Activated CD4-positive, alpha-beta T cell treated with anti-CD3 and anti-CD28 coated beads, Interleukin-2, amount 10 ng/mL, durations not matched to agents 7 days and 5 days (primary cell): ENCODE measurements at places on chromosomes 12 and 14. TPM values are rescaled to one million over a fixed set of nuclear protein-coding genes. Genes with fewer than 3 reads are reported as not detected.
A peak's percentile ranks its signal among the peaks of the same experiment; 100 is the strongest.

The PHLDA1 gene
- 3.8 TPM for total RNA-seq

The PLEK2 gene
- 1.1 TPM for total RNA-seq

The DGKA gene
- 771 TPM for total RNA-seq

The KRT82 gene
- not detected for total RNA-seq

The OAS2 gene
- total RNA-seq, result 294 TPM

The VRTN gene
- not detected for total RNA-seq

The RABGGTA gene
- total RNA-seq, result 54.8 TPM

The TAS2R8 gene
- not detected for total RNA-seq

- peaks cover 50% of the 10 kb centered on the region for H3K4me1 ChIP-seq
- H3K4me3 ChIP-seq, result no peak overlapping the region
- no peaks in the 10 kb centered on the region for H3K27me3 ChIP-seq
- no peak for DNase-seq
- peak overlapping the region; percentile 55 for H3K27ac ChIP-seq
Observed at GRCh38 chr12:123245678-123246077, 12.4 kb downstream of the MTRFR start.

DNA sequence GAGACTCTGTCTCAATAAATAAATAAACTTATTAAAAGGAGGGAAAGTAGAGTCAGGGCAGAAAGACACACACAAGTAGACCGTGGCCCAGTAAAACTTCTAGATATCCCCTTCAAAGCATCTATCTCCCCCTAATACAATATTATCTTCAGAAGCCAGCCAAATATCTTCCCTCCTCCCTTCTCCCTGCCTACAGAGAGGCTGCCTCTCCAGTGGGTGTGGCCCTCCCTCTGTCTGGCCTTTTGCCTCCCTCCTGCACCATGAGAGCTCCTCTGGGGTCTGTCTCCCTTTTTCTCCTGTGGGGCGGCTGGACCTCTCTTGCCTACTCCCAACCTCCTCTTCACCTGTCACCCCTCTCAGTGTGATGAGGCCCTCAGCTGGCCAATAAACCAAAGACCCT lies 139.2 kb downstream of the EGLN3 start:
- H3K4me1 ChIP-seq, result no peaks in the 10 kb centered on the region
- no peaks in the 10 kb centered on the region for H3K36me3 ChIP-seq
- DNase-seq, result no peak
- no peak overlapping the region for H3K27ac ChIP-seq
- H3K27me3 ChIP-seq, result peaks cover 20% of the 10 kb centered on the region

DNA sequence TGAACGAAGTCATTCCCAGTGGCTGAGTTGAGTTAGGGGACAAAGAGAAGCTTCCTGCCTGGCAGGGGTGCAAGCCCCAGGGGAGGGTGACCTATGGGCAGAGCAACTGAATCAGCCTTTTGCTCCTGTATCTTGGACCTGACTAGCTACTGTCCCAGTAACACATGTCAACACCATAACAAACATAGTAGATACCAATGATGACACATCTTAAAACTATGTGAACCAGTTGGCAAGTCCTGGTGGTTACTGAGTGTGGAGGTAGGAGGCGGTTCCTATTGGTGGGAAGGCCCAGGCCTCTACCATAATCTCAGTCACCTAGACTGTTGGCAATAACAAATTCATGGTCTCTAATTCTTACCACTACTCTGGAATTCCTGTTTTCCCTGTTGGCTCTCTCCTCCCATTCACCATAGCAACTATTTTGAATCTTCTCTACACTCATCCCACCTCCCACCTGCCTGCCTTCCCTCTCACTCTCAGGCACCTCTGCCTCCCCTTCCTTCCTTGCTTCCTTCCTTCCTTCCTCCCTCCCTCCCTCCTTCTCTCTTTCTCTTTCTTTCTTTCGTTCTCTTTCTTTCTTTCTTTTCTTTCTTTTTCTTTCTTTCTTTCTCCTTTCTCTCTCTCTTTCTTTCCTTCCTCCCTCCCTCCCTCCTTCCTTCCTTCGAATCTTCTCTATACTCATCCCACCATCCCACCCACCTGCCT lies 8.1 kb upstream of the P2RX7 start:
- no peak overlapping the region for H3K27ac ChIP-seq
- no peak overlapping the region for H3K4me3 ChIP-seq
- peaks cover 59% of the 10 kb centered on the region for H3K4me1 ChIP-seq
- peaks cover 10% of the 10 kb centered on the region for H3K36me3 ChIP-seq
- DNase-seq, result no peak

- no peak overlapping the region for H3K27ac ChIP-seq
- H3K27me3 ChIP-seq, result no peaks in the 10 kb centered on the region
- peaks cover 3% of the 10 kb centered on the region for H3K36me3 ChIP-seq
- H3K4me3 ChIP-seq, result no peak overlapping the region
- DNase-seq, result no peak
Observed at GRCh38 chr14:98122527-98122926, 1149.5 kb downstream of the BCL11B start.

GRCh38 chr14:101905614-101906013 lies 58.8 kb upstream of the DYNC1H1 start:
- H3K27ac ChIP-seq, result no peak overlapping the region
- H3K4me1 ChIP-seq, result no peaks in the 10 kb centered on the region
- no peak overlapping the region for H3K4me3 ChIP-seq
- DNase-seq, result no peak
- no peaks in the 10 kb centered on the region for H3K27me3 ChIP-seq

DNA sequence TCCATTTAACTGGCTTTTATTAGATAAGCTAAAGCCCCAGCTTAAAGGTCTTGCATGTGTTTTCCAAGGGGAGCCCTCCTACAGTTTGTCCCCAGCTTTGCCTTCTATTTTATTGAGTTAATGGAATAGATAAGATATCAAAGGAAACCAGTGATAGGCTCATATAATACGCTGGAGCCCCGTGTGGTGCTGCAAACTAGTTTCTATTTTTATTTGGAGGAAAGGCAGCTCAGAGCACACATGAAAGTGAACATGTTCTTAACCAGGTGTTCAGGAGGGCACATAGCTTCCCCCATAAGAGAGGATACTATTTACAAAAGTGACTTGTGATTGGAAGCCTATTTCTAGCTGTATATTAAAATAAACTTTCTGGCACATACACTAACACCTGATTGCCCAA lies 251.7 kb downstream of the PDZRN4 start:
- no peaks in the 10 kb centered on the region for H3K36me3 ChIP-seq
- no peak for DNase-seq
- H3K4me1 ChIP-seq, result peaks cover 2% of the 10 kb centered on the region

GRCh38 chr14:29042551-29042950 lies 276.0 kb downstream of the FOXG1 start:
- H3K36me3 ChIP-seq, result no peaks in the 10 kb centered on the region
- no peak for DNase-seq
- H3K27ac ChIP-seq, result no peak overlapping the region

GRCh38 chr12:72338437-72338836 lies 66.3 kb downstream of the TRHDE start:
- H3K36me3 ChIP-seq, result no peaks in the 10 kb centered on the region
- no peak overlapping the region for H3K4me3 ChIP-seq
- H3K27me3 ChIP-seq, result no peaks in the 10 kb centered on the region

DNA sequence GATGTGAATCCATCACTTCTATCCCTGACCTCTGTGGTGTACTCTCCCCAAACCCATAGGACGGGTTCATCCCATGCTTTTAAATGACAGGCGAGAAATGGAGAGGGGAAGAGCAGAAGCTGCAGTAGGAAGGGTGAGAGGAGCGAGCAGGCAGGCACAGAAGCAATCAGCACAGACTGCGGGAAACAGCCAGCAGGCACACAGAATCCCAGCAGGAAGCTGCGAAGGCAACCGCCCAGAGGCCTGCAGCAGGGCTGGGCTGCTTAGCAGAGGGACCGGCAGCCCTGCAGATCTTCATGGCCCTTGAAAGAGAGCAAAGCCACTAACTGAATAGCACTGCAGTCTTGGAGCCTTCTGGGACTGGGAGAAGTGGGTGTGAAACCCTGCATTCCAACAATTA lies 287.0 kb upstream of the FKBP4 start:
- H3K27ac ChIP-seq, result no peak overlapping the region
- H3K4me3 ChIP-seq, result no peak overlapping the region
- H3K27me3 ChIP-seq, result peaks cover 3% of the 10 kb centered on the region
- no peaks in the 10 kb centered on the region for H3K4me1 ChIP-seq

GRCh38 chr14:99317231-99318090 lies 45.5 kb upstream of the BCL11B start:
- H3K4me1 ChIP-seq, result peaks cover 9% of the 10 kb centered on the region
- no peak for DNase-seq
- no peak overlapping the region for H3K4me3 ChIP-seq
- no peaks in the 10 kb centered on the region for H3K36me3 ChIP-seq

- H3K36me3 ChIP-seq, result no peaks in the 10 kb centered on the region
- no peak for DNase-seq
- no peak overlapping the region for H3K4me3 ChIP-seq
- no peaks in the 10 kb centered on the region for H3K4me1 ChIP-seq
- H3K27me3 ChIP-seq, result no peaks in the 10 kb centered on the region
- no peak overlapping the region for H3K27ac ChIP-seq
Observed at GRCh38 chr12:20520532-20520931, 152.2 kb downstream of the PDE3A start.

- no peak overlapping the region for H3K27ac ChIP-seq
- no peaks in the 10 kb centered on the region for H3K27me3 ChIP-seq
- no peak for DNase-seq
- no peaks in the 10 kb centered on the region for H3K36me3 ChIP-seq
Observed at GRCh38 chr12:33180918-33181317, 258.7 kb downstream of the SYT10 start.

DNA sequence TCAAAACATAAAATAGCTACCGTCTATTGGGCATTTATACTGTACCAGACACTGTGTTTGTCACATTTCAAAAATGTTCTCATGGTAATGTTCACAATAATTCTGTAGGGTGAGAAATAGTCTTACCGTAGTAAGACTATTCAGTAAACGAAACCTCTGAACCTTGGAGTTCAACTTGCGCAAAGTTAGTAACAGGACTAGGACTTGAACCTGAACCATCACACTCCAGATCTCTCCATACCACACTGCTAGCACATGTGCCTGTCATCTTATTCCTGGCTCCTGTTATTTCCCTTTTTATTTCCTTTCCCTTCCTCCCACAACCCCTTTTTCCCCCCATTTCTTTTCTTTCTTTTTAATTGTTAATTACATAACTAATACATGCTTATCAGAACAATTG lies 65.4 kb downstream of the PLEKHA5 start:
- DNase-seq, result no peak
- no peak overlapping the region for H3K4me3 ChIP-seq
- no peaks in the 10 kb centered on the region for H3K4me1 ChIP-seq
- no peaks in the 10 kb centered on the region for H3K27me3 ChIP-seq
- H3K27ac ChIP-seq, result no peak overlapping the region

DNA sequence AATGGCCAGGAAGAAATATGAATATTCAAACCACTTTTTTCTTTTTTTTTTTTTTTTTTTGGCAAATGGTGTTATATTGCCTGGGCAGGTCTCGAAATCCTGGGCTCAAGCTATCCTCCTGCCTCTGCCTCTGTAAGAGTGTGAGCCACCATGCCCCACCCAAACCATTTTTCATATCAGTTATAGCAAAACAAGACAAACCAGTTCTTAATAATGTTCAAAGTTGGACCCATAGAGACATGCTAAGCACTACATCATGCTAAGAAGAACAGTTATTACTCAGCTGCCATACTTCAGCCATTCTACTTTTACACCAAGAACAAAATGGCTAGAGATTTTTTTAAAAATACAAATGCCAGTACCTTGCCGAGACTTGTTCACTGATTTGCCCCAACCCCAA lies 25.5 kb downstream of the EIF2S1 start:
- DNase-seq, result no peak
- no peak overlapping the region for H3K4me3 ChIP-seq
- peaks cover 1% of the 10 kb centered on the region for H3K4me1 ChIP-seq
- no peaks in the 10 kb centered on the region for H3K27me3 ChIP-seq

- H3K4me3 ChIP-seq, result no peak overlapping the region
- H3K4me1 ChIP-seq, result no peaks in the 10 kb centered on the region
- H3K36me3 ChIP-seq, result no peaks in the 10 kb centered on the region
Observed at GRCh38 chr14:55891692-55892091, 226.5 kb upstream of the PELI2 start.

DNA sequence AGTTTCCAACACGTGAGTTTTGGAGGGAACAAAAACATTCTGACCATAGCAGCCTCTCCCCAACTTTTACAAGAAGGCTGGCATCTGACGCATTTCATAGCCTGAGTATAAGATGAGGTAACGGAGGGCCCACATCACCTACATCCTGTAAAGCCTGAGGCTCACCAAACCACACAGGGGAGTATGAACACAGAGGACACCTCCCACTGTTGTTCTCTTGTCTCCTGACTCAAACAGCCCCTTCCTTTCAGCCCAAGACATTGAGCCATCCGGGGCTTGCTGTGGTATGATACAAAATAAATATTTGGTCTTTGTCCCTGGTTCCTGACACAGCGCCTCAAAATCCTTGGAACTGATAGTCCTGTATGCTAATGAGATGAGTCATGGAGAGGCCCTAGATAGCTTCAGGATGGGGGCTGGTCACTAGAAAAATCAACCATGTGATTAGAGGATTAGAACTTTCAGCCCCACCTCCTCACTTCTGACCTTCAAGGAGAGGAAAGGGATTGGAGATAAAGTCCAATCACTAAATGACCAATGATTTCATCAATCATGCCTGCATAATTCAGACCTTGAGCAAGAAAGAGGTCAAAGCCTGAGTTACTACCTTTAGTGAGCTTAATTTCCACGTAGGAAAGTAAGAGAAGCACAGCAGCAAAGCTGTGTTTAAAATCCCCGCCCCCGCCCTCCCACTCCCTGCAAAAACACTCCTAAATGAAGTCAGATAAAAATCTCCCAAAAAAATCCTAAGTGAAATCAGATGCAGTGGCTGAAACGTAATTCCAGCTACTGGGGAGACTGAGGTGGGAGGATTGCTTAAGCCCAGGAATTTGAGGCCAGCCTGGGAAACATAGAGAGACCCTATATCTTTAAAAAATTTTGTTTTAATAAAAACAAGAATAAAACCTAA lies 236.4 kb downstream of the PCNX1 start:
- H3K4me1 ChIP-seq, result peaks cover 38% of the 10 kb centered on the region
- H3K27ac ChIP-seq, result peak overlapping the region; percentile 92
- peak; percentile 70 for DNase-seq

GRCh38 chr12:31899109-31899508 lies 60.1 kb upstream of the RESF1 start:
- DNase-seq, result no peak
- peaks cover 48% of the 10 kb centered on the region for H3K4me1 ChIP-seq
- peaks cover 62% of the 10 kb centered on the region for H3K36me3 ChIP-seq
- no peak overlapping the region for H3K4me3 ChIP-seq

DNA sequence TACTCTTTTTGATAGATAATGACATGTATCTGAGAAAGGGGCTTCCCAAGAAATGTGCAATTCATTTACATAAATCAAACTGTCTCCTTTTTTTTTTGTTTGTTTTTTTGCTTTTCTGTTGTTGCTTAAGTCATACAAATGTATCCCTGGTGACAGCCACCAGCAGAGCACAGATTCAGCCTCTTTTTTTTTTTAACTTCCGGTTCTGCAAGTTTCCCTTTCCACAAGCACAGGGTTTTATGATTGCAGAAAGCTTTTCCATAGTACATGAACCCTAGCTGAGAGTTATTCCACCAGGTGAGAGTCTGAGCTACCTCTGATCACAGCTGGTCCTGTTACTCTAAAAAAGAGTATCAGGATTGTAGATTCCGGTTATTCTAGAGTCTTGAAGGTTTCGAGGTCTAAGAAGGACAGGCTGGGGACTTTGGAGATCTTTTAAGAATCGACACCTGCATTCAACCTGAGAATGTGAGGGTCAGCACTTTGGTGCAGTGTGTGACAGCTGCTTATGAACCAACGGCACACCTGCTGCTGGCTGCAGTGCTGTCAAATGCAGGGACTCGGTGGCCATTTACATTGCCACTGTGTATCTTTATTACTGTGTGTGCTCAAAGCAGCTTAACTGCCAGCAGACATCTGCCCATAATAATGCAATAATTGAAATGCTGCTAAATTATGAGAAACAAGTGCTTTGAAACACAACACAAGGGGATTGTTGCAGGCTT lies 551.7 kb downstream of the NRXN3 start:
- H3K27me3 ChIP-seq, result no peaks in the 10 kb centered on the region
- no peak overlapping the region for H3K27ac ChIP-seq
- no peaks in the 10 kb centered on the region for H3K36me3 ChIP-seq
- no peak for DNase-seq
- no peak overlapping the region for H3K4me3 ChIP-seq
- H3K4me1 ChIP-seq, result no peaks in the 10 kb centered on the region
